ENCODE measurements at places on chromosomes 1 and 21.

GRCh38 chr1:29793101-29793546 is 556.8 kb downstream of the PTPRU start:
- H3K4me3 ChIP-seq = no peak overlapping the region
- no peaks in the 10 kb centered on the region for H3K36me3 ChIP-seq
- no peaks in the 10 kb centered on the region for H3K4me1 ChIP-seq
- H3K27me3 ChIP-seq = peaks cover 31% of the 10 kb centered on the region

DNA sequence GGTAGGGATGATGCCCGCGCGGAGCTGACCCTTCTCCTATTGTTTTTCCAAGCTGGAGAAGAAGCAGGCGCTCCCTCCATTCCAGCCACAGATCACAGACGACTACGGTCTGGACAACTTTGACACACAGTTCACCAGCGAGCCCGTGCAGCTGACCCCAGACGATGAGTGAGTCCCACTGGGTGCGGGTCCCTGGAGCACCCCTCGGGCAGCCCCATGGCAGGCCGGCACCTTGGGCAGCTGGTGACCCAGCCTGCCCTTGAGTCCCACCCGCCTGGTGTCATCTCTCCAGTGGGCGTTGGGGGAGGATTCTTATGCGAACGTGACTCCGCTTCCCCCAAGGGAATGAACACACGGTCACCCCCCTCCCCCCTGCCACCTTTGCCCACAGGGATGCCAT is 10.0 kb downstream of the FAAP20 start:
- DNase-seq = no peak
- H3K4me1 ChIP-seq = no peaks in the 10 kb centered on the region
- H3K27me3 ChIP-seq = no peaks in the 10 kb centered on the region

- DNase-seq = no peak
- H3K4me1 ChIP-seq = no peaks in the 10 kb centered on the region
- no peak overlapping the region for H3K4me3 ChIP-seq
- H3K27me3 ChIP-seq = no peaks in the 10 kb centered on the region
- H3K27ac ChIP-seq = no peak overlapping the region
These were observed 37.5 kb downstream of the TOR1AIP2 start for GRCh38 chr1:179840107-179840506.

GRCh38 chr1:28428990-28429520 is 59.5 kb downstream of the PHACTR4 start:
- H3K27me3 ChIP-seq = no peaks in the 10 kb centered on the region
- H3K4me1 ChIP-seq = no peaks in the 10 kb centered on the region
- H3K27ac ChIP-seq = no peak overlapping the region
- DNase-seq = no peak
- no peak overlapping the region for H3K4me3 ChIP-seq

DNA sequence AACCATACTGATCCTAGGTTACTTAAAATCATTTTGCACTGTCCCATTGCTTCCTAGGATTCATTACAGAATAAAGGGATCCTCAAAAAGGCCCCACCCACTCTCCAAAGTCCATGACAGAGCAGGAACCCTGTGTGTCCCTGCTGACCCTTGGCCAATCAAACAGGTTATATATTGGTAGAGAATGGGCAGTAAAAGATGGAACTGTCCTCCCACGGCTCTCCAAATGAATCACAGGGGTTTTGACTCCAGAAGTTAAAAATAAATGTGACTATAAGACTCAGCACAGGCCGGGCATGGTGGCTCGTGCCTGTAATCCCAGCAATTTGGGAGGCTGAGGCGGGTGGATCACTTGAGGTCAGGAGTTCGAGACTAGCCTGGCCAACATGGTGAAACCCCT is 65.5 kb downstream of the ACOT7 start:
- H3K36me3 ChIP-seq = peaks cover 7% of the 10 kb centered on the region
- DNase-seq = no peak
- H3K4me1 ChIP-seq = no peaks in the 10 kb centered on the region
- no peak overlapping the region for H3K4me3 ChIP-seq
- H3K27me3 ChIP-seq = no peaks in the 10 kb centered on the region

DNA sequence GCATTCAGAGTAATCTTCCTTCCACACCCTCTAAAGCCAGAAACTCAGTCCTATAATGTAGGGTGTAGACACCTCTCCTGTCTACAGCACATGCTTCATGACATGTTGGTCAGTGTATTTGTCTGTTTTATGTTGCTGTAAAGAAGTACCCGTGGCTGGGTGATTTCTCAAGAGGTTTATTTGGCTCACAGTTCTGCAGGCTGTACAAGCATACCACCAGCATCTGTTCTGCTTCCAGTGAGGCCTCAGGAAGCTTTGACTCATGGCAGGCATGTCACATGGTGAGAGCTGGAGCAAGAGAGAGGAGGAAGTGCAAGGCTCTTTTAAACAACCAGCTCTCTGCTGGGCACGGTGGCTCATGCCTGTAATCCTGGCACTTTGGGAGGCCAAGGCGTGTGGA is 12.1 kb downstream of the PLOD1 start:
- no peaks in the 10 kb centered on the region for H3K4me1 ChIP-seq
- DNase-seq = no peak
- H3K27me3 ChIP-seq = no peaks in the 10 kb centered on the region

DNA sequence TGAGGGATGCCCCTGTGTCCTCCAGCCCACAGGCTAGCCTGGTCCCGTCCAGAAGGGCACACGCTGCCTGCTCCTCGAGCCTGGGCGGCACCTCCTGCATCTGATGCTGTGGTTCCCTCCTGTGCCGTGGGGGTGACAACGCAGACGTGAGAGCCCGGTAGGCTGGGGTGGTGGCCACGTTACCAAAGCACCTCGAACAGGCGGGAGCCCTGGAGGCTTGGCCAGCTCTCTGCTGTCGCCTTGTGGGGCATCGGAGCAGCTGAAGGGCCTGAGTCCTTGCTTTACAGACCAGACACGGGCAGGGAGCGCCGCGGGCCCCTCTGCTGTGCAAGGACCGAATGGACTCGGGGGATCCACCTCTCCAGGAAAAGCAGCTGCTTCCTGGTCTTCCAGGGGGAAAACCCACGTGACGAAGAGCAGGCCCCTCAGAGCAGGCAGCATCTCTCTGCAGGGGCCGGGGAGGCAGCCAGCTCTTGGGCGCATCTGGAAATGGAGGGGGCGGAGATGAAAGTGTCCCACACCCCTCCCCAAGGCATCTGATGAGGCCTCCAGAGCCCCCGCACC is 133.3 kb downstream of the NPHP4 start:
- H3K36me3 ChIP-seq = peaks cover 2% of the 10 kb centered on the region
- H3K27ac ChIP-seq = no peak overlapping the region
- DNase-seq = no peak
- H3K4me1 ChIP-seq = no peaks in the 10 kb centered on the region
- no peak overlapping the region for H3K4me3 ChIP-seq
- no peaks in the 10 kb centered on the region for H3K27me3 ChIP-seq

DNA sequence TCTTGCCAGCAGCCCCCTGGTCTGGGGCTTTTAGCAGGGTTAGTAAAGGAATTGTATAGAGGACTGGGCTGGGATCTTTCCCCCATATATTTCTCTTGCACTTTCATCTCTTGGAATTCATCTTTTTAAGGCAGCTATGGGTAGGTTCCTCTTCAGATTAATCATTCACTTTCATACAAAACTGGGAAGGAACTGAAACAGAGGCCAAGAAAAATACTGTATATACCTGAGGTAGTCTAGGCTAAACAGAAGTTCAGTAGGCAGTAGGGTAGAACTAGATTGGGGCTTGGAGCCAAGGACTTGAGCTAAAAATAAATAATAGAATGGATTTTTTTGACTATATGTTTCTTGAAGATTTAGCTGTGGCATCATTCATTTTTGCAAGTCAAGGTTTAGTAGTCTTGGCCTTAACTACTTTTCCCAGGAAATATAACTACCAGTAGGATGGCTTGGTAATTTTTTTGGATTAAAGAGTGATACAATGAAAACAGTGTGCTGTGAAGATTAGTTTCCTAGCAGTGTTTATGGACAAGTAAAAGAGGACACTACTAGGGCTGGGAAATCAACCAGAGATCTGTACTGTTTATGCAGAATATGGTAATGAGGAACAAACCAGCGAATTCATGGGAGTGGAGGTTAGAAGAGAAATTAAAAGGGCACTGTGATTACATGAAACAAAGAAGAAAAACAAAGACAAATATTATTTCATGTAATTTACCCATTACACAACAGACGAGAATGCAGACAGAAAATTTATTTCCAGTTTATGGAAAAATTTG is 50.9 kb upstream of the PTGS2 start:
- H3K4me1 ChIP-seq = no peaks in the 10 kb centered on the region
- H3K27ac ChIP-seq = no peak overlapping the region
- H3K4me3 ChIP-seq = no peak overlapping the region
- no peaks in the 10 kb centered on the region for H3K36me3 ChIP-seq
- DNase-seq = no peak
